Cerebellar cortex (tissue), 1 donor: ENCODE measurements at places on chromosomes 4 and X.

- DNase-seq = no peak
Observed at GRCh38 chrX:132809581-132809980, 148.8 kb downstream of the HS6ST2 start.

DNA sequence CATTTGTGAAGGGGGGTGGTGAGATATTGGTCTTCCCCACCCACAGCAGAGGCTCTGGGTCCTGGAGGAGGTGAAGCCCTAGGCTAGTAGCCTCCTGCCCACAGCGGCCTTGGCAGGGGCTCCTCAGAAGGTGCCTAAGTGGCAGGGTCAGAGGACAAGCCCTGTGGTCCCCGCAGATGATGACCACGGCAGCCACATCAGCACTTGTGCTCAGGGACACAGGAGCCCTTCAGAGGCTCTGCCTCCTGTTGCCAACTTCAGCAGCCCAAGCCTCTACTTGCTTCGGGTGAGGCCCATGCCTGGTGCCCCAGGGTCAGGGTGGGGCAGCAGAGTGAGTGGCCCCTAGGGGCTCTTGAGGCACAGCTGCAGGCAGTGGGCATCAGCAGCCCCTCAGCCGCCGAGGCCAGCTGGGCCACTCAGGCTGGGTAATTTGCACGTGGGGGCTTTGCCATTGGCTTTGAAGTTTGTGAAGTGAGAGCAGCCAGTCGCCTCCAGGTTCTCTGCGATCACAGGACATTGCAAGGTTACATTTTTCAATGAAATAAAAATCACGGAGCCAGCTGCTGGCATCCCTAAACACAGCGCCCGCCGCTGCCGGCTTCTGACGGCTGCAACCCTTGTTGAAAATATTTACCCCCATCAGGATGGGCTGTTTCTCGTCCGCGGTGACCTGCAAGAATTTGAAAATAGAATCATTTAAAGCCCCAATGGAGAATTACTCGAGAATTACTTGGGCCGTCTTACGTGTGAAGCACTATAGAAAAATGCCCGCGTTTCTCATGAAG is 108.5 kb downstream of the HMX1 start:
- no peak for DNase-seq

GRCh38 chr4:153421941-153422340 is 44.2 kb upstream of the TMEM131L start:
- DNase-seq = no peak

DNA sequence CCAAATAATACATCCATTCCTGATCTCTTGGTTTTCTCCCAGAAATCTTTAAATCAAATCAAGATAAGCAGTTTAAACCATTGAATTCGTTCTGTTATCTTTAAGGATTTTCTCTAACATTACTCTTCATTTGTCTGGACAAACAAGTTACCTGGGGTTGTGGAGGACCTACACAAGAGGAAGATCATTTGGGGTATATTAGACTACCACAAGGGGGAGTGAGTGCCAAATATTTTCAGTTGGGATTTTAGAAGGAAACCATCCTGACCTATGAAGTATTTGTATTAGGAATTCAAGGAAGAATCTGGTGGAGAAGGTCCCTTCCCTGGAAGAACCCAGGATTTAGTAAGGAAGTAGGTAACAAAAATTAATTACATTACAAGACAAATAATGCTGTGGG is 12.0 kb upstream of the DCHS2 start:
- peak; percentile 24 for DNase-seq

GRCh38 chr4:71571346-71571745 is 212.5 kb downstream of the GC start:
- no peak for DNase-seq

DNA sequence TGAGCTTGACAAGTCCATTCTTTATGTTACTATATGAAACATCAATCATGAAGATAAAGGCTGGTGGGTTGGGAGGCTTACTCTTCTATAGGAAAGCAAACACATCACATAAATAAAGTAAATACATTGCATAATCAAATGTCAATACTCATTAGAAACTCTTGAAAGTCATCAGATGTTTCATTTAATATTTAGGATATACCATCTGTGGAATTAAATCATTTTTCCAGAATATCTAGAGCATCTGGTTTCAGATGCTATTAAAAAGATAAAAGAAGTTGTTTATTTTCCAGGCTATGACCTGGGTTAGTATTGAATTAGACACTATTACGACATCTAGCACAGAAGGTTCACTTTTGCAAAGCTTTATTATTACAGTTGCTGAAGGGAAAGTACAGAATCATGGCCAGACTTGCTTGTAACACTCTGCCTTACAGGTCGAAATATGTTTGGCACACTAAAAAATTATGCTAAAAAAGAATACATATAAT is 72.6 kb downstream of the METTL14 start:
- DNase-seq = no peak

GRCh38 chr4:7002336-7002735 is 40.8 kb upstream of the TADA2B start:
- no peak for DNase-seq

- no peak for DNase-seq
Observed at GRCh38 chrX:20007962-20008622, 17.2 kb upstream of the BCLAF3 start.

GRCh38 chr4:25896776-25897539 is 17.1 kb upstream of the SMIM20 start:
- DNase-seq = no peak

GRCh38 chrX:29528281-29528680 is 687.1 kb upstream of the MAGEB2 start:
- no peak for DNase-seq

DNA sequence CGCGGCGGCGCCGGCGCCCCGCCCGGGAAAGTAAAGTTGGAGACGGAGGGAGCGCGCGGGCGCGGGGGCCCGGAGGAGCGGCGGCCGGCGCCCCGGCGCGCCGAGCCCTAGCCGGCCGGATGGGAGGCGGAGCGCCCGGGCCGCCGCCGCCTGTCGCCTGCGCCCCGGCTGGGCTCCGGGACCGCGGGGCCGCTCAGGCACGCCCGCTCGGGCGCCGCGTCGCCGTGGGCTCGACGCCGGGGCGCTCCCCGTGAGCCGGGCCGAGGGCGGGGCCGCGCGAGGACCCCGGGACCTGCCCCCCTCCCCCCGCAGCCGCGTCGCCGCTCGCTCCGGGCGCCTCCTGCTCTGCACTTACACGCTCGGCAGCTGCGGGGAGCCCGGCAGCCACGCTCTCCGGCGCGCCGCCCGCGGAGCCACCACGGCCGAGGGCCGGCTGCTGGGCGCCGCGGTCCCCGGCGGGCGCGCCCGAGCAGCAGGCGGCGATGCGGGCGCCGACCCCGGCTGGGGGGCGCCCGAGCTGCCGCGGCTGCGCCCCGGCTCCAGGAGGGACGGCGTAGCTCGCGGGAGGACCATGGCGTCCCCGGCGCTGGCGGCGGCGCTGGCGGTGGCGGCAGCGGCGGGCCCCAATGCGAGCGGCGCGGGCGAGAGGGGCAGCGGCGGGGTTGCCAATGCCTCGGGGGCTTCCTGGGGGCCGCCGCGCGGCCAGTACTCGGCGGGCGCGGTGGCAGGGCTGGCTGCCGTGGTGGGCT is at the start of gene ADRA2C:
ADRA2C (plus strand) TSS at position 350 of the 749 bp plus-strand sequence; CDS start at position 572, 222 bp downstream.
- DNase-seq = no peak

GRCh38 chr4:110292994-110293744 is 94.8 kb upstream of the ELOVL6 start:
- no peak for DNase-seq

DNA sequence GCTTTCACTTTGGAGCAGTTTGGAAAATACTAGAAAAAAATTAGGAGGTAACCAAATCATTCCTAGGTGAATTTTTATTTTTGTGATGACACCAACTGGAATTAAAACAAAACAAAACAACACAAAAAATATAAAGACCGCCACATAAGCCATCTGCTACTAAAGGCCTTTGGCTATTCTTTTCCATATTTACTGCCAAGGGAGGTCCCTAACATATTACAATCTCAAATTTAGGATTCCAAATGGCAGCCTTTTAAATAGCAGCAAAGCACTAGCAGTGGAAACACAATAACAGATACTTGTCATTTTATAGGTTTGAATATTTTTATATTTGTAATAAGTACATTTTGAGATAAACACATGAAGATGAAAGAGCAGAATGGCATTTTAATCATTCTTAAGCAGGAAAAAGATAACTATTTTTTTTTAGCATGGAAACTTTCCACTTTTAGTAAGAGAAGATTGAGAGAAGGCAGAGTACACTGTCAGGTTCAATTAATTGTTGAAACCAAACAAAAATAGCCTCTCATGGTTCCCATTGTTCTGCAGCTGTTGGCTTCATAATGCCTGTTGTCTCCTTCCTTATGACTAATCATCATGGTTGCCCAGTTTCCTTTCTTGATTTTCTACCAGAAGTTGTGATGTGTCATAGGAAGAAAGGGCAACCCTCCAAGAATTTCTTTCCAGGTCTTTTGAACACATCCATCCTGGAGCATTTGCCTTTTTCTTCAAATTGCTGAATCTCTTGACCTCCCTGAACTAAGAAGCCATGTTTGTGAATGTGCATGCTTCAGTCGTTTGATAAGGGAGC is 219.0 kb upstream of the EMCN start:
- DNase-seq = peak; percentile 81

DNA sequence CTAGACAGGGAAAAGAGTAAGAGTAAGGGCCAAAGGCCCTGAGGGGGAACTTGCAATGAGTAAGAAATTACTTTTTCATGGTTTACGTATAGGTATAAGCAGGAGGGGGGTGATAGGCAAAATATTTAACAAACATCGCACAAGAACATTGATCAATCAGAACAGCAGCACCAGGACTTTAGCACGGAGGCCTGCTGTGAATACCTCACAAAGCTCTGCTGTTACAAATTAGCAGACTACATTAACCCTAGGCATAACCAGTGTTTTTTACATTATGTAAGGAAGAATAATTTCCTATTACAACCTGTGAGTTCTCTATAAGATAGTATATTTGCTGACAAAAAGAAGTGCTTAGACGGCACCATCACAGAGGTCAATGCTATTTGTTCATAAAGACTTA is 44.9 kb downstream of the PPARGC1A start:
- no peak for DNase-seq

GRCh38 chr4:3293401-3294391 is 875 bp downstream of the RGS12 start:
- no peak for DNase-seq

DNA sequence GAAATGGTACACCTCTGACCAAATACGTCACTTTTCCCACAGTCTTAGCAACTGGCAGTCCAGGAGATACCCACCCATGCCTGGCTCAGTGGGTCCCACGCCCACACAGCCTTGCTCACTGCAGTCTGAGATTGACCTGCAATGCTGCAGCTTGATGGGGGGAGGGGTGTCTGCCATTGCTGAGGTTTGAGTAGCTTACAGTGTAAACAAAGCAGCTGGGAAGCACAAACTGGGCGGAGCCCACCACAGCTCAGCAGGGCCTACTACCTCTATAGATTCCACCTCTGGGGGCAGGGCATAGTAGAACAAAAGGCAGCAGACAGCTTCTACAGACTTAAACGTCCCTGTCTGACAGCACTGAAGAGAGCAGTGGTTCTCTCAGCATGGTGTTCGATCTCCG is 52.7 kb downstream of the AMER1 start:
- DNase-seq = no peak

GRCh38 chr4:45713996-45714395 is 409.9 kb downstream of the GABRG1 start:
- DNase-seq = no peak

GRCh38 chrX:105190252-105190853 is 30.1 kb downstream of the TEX13A start:
- peak; percentile 12 for DNase-seq

GRCh38 chr4:83910693-83911092 is 374.8 kb downstream of the GPAT3 start:
- DNase-seq = no peak

DNA sequence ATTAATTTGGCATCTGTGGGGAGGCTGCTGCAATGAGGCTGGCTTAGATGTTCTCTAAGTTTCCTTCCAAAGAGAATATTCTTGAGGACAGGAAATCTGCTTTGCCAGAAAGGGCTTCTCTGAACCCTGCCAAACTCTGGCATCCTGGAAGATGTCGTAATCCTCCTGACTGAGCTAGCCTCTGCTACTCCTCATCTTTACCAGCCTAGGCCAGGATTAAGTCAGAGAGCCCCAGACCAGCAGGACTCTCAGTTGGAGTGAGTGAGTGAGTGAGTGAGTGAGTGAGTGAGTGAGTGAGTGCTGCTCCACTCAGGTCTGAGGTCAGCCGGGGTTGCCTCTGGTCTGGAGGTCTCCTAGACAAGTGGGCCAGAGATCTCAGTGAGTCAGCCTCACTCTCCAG is 104.9 kb upstream of the SOD3 start:
- DNase-seq = no peak

GRCh38 chr4:94244829-94245185 is 37.1 kb downstream of the SMARCAD1 start:
- no peak for DNase-seq

DNA sequence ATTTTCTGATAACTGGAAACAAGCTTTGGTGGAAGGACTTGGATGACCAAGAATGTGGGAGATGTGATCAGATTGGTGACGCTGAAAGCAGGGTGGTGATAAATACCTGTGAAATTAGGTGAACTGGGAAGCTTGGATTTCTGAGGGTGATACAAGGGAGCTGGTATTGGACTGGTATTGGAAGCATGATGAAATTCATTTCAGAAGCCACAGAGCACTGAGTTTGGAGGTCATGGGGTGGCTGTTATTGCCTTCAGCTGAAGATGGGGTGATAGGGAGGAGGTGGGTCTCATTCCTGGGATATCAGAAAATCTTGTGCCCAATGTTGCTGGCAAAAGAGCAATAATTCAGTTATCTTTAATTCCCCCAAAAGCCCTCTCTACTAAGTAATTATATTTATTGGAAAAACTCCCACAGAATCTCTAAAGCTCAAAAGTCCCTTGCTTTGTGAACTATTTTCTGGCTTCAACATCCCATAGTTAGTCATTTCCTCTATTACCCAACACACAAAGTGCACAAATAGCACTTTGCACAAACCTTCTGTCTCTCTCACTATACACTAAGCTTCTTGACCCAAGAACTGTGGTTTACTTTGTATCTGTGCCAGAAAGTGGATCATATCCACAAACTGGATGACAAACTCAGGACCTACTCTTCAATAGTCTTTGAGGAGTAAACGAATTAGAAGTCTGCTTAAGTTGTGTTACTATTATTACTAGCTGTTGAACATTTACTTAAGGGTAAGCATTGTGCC is 23.1 kb upstream of the CAMK2D start:
- DNase-seq = no peak

DNA sequence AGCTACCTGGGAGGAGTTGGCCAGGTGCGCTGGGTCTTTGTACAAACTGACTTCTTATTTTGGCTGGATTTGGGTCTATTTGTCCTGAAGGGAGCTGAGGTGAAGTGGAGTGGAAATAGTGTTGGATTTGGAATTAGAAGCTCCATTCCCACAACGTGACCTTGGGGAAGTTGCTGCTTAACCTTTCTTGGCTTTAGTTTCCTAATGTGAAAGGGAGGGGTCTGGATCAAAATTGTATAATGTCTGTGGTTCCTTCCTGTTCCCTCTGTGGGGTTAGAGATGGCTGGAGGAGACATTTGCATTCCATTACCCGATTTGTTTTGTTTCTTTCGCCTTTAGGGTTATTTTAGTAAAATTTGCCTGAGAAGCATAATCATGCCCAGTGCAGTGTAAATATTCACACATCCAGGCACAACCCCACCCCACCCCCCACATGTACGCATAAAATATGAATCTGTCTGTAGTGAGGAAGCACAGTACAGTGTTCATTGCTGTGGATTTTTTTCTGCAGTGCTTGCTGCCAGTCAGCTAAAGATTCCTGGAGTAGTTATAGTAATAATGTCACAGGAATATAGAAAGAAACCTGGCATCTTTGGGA is 21.5 kb downstream of the JADE1 start:
- no peak for DNase-seq

- DNase-seq = no peak
Observed at GRCh38 chr4:168321006-168321405, 2.5 kb upstream of the DDX60 start.
